ENCODE measurements at places on chromosomes 4 and X. TPM values are rescaled to one million over a fixed set of nuclear protein-coding genes. Genes with fewer than 3 reads are reported as not detected.

TLL1 gene
- polyA plus RNA-seq = not detected

HSFX3 gene
- polyA plus RNA-seq = not detected

PNMA3 gene
- 0.90 TPM for polyA plus RNA-seq

ADAM29 gene
- polyA plus RNA-seq = not detected

TAF7L gene
- polyA plus RNA-seq = 0.15 TPM

SYAP1 gene
- polyA plus RNA-seq = 22.5 TPM

KDM6A gene
- polyA plus RNA-seq = 33.3 TPM

NEUROG2 gene
- polyA plus RNA-seq = 0.22 TPM

GLA gene
- polyA plus RNA-seq = 18.8 TPM

PDGFRA gene
- 126 TPM for polyA plus RNA-seq

TBC1D8B gene
- 5.6 TPM for polyA plus RNA-seq

PABPC1L2B gene
- not detected for polyA plus RNA-seq

CT45A10 gene
- not detected for polyA plus RNA-seq

FAM9B gene
- not detected for polyA plus RNA-seq

CPLX1 gene
- polyA plus RNA-seq = 0.76 TPM

SH3RF1 gene
- polyA plus RNA-seq = 16.5 TPM

DCAF4L1 gene
- polyA plus RNA-seq = 0.35 TPM

SLC49A3 gene
- polyA plus RNA-seq = 12.9 TPM

UCHL1 gene
- polyA plus RNA-seq = 26.9 TPM

DCUN1D4 gene
- 18.6 TPM for polyA plus RNA-seq

MAMLD1 gene
- 11.3 TPM for polyA plus RNA-seq

PCYT1B gene
- 3.0 TPM for polyA plus RNA-seq

ACSL1 gene
- polyA plus RNA-seq = 43.0 TPM

IDS gene
- polyA plus RNA-seq = 29.7 TPM

METTL14 gene
- 32.5 TPM for polyA plus RNA-seq

TXK gene
- 0.87 TPM for polyA plus RNA-seq

RLIM gene
- polyA plus RNA-seq = 22.1 TPM

PCDH7 gene
- 42.9 TPM for polyA plus RNA-seq

UGT2B7 gene
- 0.96 TPM for polyA plus RNA-seq

RAPGEF2 gene
- polyA plus RNA-seq = 30.1 TPM

GAGE2A gene
- not detected for polyA plus RNA-seq

FAM47C gene
- not detected for polyA plus RNA-seq

GPC4 gene
- 94.0 TPM for polyA plus RNA-seq

HMGN5 gene
- 33.3 TPM for polyA plus RNA-seq

MAOB gene
- polyA plus RNA-seq = not detected

ASB9 gene
- 6.7 TPM for polyA plus RNA-seq

MAGEB4 gene
- polyA plus RNA-seq = not detected

ABCG2 gene
- polyA plus RNA-seq = 5.6 TPM

SMARCA5 gene
- polyA plus RNA-seq = 62.4 TPM

SPANXC gene
- polyA plus RNA-seq = not detected

ZIC3 gene
- not detected for polyA plus RNA-seq

RPS3A gene
- polyA plus RNA-seq = 5,561 TPM

FRMD7 gene
- 0.37 TPM for polyA plus RNA-seq
